Thymus (tissue), 14 donors: ENCODE measurements at places on chromosomes 4 and X.

GRCh38 chr4:36316607-36317006, 35.2 kb downstream of the DTHD1 start:
- no peak for DNase-seq

GRCh38 chr4:6764976-6765620, 17.4 kb upstream of the KIAA0232 start:
- DNase-seq = no peak

GRCh38 chrX:19630776-19631707, 115.7 kb upstream of the MAP3K15 start:
- DNase-seq = no peak

DNA sequence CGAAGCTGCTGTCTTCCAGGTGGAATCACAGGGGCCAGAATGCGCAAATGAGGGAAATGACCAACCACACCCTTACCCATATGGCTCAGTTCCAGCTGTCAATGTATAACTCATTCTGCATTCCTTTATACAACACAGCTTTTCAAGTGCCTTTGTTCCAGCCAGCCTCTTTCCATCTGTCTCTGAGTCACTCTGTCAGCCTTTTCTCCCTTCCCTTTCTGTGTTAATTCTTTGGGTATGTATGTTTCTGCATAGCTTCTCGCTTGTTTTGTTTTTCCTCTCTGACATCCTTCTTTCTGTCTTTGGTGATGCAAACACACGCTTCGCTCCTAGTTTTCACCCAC, 54.5 kb downstream of the RS1 start:
- DNase-seq = no peak

DNA sequence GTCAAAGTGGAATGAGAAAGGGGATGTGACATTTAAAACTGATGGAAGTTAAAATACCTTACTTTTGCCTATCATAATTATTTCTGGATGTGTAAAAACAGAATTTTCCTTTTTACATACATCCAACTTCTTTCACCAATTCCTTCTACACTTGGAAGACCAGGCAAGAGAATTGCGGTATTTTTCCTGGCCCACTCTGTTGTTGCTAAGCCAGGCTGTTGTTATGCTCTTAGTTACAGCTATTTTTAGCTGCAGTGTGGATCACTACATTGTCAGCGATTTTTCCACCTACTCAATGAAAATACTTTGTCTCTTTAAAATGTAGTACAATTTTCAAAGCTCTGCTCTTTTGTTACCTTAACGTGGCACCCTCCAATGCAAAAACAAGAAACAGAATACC, 43.4 kb downstream of the NKX6-1 start:
- no peak for DNase-seq

DNA sequence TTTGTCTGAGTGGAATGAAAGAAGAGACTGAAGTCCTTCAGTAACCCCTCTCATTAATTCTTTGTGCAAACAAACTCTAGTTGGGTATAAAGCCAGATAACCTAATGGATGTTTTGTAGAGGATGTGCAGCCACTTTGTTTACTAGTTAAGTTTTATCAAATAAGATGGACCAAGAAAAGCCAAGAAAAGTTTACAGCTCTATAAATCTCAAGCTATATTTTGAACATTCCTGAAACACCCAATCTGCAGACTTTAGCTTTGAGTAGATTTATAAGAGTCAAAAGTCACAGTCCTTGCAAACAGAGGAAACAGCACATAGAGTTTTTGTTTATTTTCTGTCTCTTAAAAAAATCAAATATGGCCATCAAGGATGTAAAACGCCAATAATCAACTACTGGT, 452.9 kb downstream of the SPRY1 start:
- DNase-seq = no peak
